Neuronal stem cell (in vitro differentiated cells): ENCODE measurements at places on chromosomes 1 and 21.

GRCh38 chr1:114668784-114669561 lies 876 bp downstream of the DENND2C start:
- DNase-seq: peak; percentile 5

DNA sequence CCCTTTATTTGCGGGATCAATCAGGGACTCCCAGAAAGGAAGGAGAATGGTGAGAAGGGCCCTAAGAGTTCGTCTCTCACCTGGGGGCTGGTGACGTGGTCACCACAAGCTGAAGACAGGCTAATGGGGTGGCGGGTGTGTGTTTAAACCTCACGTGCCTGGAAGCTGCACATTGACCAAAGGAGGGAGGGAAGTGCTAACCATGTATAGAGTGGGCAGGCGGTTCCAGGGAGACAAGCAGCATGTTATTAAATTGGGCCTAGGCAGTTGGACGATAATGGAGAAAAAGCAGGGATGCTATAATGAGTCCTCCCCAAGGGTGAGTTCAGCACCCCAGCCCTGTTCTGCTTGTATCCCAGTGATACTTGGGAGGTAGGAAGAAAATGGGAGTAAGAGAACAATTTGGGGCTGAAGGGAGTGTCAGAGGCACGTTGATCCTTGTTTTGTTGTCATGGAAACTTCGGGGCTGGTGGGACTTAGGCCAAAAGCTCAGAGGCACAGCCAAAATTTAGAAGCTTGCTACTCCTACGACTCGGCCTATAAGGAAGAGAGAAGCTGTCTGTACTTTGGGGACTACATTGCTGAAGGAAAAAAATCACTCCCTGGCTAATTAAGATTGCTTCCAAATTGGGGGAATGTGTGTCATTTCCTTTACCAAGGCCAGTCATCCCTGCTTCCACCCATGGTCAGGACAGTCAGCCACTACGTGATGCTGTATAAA lies 33.2 kb upstream of the EPHA8 start:
- DNase-seq: no peak

DNA sequence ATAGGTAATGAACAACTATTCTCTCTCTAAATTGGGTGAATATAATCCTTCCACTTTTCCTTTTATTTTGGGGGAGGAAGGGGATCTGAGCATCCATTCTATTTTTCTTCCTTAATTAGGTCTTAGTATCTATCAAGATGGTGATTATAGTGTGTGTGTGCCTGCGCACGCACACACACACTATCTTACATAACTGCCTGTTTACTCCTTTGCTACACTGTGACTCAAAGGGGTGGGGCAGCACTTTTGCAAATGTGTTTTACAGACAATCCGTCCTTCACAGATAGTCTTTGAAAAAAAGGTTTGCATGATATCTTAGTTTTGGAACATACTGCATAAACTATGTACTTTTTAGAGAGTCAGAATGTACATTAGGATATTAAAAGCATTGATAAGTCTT lies 191.5 kb downstream of the SDCCAG8 start:
- no peak for DNase-seq

DNA sequence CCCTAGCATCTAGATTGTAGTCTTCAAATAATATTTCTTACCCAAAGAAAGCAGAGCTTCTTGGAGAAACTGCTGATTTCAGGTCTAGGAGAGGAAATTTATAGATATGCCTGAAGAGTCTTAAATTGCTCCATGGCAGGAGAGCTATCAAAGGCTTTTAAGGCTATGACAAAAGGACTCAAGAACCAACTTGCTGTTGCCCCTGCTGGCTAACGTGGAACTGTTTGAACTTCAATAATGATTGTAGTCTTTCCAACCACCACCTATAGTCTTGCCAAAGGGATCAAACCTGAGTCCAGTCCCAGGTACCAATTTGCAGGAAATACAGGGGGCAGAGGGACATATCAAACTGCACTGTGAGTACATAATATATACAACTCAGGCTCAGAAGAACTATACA lies 336.2 kb upstream of the ESRRG start:
- DNase-seq: no peak

DNA sequence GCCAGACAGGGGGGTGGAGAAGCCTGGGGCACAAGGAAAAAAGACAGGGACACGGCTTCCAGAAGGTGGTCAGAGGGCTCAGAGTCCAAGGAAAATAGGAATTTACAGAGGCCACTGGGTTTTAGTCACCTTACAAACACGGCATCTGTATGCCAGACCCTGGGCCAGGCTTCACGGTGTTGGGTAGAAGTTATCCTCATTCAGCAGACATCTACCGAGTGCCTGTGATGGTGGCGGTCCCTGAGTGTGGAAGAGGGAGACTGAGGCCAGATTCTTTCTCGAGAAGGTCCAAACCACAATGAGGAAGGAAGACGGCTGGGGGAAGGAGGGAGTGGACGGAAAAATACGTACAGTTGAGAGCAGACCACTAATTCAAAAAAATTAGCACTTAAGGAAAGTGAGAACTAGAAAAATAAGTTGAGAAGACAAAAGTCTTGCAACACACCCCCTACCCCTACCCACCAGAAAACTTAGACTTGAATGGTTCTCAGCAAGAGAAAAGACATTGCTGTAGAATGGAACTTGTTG lies 864 bp upstream of the BTG2 start:
- no peak for DNase-seq

GRCh38 chr1:51444096-51444495 lies 75.0 kb downstream of the EPS15 start:
- DNase-seq: no peak

- no peak for DNase-seq
Observed at GRCh38 chr1:179287946-179288345, 5.7 kb upstream of the SOAT1 start.

DNA sequence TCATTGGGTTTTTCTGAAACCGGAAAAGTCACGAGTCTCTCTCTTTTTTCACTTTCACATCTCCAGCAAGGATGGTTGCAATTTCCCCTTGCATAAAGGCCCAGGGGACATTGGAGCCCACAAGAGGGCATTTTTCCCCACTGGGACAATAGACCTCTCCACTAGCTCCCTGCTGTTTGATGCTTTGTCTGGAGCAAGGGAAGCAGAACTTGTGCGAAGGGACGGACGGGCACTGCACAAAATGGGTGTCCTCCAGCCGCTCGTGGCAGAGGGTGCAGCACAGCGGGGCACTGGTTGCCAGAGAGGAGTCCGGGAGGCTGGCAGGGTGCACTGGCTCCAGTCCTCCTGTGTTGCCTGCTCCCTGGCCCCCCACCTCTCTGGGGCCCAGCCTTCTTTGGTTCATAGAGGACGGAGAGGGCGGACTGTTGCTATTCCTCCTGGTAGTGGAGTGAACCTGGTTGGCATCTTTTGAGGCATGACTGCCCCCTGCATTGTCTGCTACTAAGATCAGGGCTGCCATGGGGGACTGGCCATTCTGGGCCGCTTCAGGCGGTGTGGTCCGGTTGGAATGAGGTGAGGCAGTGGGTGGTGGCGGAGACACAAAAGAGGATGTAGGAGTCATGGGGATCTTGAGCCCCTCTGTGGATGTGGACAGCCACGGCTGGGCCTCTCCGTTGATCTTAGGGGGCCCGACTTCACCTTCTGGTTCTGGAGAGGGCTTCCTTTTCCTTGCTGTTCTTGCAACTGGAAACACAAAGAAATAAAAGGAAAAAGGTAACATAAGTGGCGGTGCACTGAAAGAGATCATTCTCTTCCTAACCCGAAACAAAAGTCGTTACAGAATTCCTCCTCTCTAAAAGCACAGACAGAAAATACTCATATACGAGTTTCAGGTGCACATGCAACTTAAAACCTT lies 2.6 kb downstream of the IRF2BP2 start:
- peak; percentile 64 for DNase-seq

- DNase-seq: peak; percentile 9
Observed at GRCh38 chr21:19692231-19692630, 1288.6 kb upstream of the TMPRSS15 start.

GRCh38 chr1:82778612-82779011 lies 977.9 kb downstream of the ADGRL2 start:
- DNase-seq: no peak

DNA sequence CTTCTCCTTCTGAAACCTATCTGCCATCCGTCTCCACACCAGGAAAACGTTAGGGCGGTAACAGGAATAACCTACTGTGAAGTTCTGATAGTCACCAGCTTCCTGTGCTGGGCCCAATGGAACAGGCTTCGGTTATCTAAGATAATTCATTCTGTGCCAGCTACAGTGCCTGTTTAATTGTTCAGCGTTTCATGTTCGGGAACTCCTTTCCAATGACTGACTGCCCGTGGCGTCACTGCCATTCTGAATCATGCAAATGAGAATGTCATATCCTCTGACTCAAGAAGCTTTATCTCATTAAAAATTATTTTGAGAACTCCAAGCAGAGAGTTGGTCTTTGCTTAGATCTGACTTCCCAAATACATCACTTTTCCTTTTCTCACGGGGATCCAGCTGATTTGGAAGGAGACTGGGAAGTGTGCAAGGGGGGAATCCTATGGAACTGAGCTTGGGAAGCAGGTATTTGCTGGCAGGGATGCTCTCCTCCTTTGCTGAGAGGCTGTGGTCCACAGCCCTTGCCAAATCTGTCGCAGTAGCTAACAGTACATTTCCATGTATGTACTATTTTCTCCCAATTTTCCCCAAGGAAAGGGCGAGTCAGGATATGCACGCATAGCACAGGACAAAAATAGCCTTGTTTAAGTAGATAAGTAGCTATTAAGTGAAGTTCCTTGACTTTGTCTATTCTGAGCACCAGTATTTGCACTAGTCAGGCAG lies 358.7 kb downstream of the LTN1 start:
- no peak for DNase-seq

DNA sequence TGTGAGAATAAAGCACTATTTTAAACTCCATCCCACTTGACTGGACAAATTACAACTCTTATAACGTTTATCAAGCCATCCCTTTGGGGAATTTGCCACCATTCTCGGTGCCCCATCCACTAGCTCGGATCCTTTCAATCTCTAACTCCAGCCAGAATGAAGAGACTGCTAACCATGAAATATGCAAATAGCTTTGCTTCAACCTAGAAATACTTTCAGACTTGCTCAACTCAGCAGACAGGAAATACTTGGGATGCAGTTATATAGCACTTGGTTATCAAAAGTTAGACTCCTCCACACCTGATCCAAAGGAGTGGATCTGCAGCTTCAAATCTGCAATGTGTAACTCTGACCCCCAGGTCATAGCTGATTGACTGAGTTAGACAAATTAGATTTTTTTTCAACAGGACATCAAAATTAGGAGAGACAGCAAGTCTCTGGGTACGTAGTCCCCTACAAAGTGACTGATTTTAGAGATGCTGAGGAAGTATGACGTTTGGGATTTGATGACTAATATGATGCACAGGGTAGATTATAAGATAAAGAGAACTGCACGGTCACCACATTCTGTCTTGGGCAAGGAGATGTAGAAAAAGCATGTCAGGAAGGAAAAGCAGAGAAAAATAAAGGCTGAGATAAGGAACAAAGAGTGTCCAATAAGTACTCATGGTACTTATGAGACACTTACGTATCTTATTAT lies 496.0 kb downstream of the AGBL4 start:
- no peak for DNase-seq

- DNase-seq: no peak
Observed at GRCh38 chr1:202362212-202362611, 13.7 kb downstream of the PPP1R12B start.

- no peak for DNase-seq
Observed at GRCh38 chr1:20982316-20982715, 194.4 kb downstream of the EIF4G3 start.
